ENCODE measurements at places on chromosomes 7 and 10.

DNA sequence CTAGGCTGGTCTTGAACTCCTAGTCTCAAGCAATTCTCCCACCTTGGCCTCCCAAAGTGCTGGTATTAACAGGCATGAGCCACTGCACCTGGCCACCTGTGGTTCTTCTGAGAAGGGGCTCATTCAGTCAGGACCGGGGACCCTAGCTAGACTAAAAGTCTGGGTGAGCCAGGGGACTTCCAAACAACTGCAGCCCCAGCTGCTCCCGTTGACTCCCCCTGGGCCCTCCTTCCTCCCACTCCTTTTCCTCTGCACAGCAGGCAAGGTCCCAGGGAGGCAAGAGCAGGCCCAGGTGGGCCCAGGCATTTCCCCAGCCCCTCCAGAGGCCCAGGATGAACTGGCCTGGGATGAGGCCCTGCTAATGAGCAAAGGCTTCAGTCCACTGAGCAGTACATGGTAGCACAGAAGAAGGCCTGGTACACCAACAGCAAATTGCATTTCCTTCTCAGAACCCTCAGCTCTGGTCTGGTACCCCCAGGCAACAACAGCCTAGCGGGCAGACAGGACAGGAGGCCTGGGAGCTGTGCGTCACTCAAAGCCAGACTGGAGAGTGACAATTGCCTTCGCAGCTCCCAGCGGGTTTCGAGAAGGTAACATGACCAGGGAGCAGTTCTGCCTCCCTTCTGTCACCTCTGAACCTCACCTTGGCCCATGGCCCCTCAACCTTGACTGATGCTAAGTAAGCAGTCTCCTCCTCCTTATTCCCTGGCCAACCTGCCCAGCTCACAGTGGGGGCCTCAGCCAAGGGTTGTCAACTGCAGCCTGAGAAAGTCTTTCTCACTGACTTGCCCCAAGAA is 30.7 kb upstream of the HSPA12A start:
- DNase-seq = no peak

DNA sequence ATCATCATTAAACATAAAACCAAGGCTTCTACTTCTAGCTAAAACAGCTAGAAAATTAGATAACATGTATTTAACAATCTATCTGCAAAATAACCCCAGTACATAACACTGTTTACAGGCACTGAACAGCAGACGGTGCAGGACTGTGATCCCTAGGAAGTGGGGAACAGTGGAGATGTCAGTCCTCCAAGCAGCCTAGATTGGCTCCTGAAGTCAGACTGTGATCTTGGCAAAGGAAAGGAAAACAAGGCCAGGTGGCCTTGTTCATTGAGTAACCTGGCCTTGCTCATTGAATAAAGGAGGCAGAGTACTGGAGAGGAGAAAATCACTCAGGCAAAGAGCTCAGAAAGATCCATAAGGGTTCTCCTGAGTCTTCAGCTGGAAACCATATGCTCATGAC is 77.7 kb upstream of the DIP2C start:
- DNase-seq = no peak

DNA sequence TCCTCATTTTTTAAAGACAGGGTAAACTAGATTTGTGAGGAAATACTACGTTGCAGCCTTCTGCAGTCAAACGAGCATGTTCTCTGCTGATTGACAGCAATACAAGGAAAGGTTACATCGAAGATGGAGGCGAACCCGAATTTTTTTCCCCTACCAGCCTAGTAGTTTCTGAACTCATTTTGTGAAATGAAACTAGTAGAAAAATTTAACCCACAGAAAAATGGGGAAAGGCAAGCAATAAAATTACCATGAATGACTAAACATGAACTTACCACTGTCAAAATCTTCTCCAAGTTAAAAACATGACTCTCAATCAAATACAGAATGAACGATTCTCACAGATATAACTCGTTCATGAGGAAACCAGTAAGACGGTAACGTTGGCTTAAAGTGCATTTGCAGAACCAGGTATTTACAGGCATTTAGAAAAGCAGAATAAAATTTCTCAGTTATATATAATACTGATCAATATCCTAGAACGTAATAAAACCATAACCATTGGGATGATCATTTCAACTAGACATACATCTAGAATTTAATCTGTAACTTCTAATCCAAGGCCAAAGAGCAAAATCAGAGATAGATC is 73.9 kb downstream of the CELF2 start:
- DNase-seq = no peak

DNA sequence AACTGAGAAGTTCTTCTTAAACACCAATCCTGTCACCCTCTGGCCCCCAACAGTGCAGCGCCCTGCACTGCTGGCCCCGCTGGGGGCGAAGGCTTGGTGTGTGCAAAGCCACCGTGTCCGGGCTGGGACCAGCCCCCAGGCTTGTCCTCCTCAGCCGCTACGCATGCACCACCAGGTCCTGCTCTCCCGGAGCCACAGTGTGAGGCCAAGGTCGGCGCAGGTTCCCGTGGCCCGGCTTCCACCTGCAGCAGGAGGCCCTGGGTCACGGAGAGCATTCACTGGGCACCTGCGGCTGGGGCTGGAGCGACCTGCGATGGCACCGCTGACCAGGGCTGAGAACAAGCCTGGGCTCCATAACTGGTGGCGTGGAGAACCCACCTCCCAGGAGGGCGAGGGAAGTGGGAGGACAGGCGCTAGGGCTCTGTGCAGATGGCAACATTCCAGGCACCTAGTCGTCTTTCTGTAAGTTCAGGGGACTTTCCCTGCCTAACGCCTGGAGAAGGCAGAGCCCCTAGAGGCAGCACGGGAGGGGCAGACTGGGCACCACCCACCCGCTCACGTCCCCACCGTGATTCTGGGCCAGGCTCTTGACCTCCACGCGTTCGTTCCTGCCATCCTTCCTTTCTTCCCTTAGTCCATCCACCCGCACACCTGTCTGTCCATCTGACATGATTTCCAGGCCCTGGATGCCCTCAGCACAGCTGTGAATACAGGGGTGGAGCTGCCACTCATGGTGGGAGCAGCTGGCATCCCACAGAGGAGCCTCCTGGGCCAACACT is 271.6 kb downstream of the ELFN1 start:
- no peak for DNase-seq

GRCh38 chr10:118832241-118832651 is 77.5 kb upstream of the CACUL1 start:
- DNase-seq = no peak

- no peak for DNase-seq
Measured at GRCh38 chr10:4671451-4672145, 154.4 kb upstream of the AKR1E2 start.

- DNase-seq = no peak
Measured at GRCh38 chr10:3402187-3402751, 229.7 kb upstream of the PITRM1 start.

DNA sequence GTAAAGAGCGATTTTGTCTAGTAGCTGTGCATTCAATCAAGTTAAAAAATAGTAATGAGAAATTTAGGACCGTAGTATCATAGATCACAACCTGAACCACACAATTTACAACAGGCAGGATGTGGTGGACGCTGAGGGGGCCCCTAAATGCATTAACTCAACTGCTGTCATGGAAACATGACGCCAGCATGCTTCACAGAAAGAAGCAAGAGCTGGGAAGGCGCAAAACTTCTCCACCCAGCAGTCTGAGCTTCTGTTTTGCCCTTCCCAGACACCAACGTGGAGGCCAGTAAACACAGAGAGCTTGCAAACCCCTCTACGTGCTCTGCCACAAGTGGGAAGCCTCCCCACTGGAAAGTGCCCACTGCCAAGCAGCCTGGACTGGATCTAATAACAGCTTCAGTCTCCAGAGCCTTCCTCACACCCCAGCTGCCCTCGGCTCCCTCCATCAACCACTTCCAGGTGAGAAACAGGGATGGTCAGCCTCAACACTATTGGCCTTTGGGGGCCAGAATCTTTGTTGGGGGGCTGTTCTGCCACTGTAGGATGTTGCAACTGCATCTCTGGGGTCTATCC is 151.8 kb downstream of the SFMBT2 start:
- peak; percentile 64 for DNase-seq

DNA sequence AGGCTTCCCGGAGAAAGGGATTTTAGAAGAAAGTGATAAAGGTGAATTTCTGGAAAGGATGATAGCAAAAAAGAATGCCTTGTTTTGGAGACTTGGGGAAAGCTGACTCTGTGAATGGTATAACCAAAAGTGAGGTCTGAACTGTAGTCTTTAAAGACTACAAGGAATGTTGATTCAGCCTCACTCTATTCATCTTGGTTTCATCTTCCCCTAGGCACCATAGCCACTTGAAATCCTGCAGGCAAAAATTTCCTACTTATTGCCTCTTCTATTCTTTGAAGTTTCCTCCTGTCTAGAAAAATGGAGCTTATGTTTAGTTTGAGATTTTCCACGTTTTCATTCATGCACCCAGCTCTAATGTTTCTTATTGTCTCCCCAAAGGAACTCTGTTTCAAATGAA is 518.0 kb downstream of the AUTS2 start:
- DNase-seq = no peak

GRCh38 chr7:153405704-153406485 is 646.3 kb upstream of the DPP6 start:
- no peak for DNase-seq

DNA sequence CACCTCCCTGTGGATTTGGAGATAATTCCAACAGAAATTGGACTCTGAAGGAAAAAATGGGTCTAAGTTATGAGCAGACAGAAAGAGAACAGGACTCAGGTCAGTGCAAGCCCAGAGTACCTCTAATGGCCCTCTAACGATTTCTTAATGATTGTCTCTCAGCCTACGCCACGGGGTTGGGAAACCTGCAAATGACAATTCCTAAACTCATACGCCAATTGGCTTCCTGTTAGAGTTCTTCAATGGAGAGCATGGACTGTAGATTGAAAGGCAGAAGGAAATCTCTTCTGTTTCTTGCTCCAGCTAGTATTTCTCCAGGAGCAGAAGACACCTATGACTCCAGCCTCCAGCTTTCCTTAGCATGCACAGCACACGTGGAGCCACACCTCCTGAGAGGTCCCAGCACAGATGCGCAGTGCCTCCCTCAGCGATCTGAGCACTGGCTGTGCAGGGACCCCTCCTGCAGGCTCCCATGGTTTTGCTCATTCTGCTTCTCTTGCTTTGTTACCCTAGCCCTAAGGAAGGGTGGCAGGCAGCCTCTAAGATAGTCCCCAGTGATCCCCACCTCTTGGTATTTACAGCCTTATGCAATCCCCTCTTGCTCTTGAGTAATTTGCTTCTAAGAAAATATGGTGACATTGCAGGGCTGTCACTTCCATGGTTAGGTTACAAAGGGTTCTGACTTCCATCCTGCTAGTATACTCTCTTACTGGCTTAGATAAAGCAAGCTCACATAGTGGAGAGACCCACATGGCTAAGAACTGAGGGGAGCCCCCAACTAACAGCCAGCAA is 30.1 kb downstream of the DENND11 start:
- DNase-seq = no peak

GRCh38 chr7:102991540-102992214 is 78.9 kb downstream of the LRRC17 start:
- no peak for DNase-seq

DNA sequence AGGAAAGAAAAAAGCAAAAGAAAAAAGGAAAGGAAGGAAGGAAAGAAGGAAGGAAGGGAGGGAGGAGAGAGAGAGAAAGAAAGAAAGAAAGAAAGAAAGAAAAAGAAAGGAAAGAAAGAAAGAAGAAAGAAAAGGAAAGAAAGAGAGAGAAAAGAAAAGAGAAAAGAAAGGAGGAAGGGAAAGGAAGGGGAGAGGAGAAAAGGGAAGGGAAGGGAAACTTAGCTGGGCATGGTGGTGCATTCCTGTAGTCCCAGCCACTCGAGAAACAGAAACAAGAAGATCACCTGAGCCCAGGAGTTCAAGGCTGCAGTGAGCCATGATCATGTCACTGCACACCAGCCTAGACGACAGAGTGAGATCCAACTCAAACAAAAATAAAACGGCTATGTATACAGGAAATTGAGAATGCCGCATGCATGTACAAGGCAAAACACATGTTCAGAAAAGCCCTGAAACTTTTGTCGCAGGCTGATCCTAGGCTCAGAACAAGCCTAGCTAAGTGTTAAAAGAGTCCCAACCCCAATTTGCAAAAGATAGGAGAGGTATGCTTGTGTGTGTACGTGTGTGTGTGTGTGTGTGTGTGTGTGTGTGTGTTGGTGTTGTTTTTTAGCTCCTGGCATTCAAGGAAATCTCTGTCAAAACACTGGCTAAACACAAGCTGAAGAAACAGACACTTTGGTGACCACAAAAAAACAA is 6.6 kb upstream of the NPC1L1 start:
- no peak for DNase-seq

DNA sequence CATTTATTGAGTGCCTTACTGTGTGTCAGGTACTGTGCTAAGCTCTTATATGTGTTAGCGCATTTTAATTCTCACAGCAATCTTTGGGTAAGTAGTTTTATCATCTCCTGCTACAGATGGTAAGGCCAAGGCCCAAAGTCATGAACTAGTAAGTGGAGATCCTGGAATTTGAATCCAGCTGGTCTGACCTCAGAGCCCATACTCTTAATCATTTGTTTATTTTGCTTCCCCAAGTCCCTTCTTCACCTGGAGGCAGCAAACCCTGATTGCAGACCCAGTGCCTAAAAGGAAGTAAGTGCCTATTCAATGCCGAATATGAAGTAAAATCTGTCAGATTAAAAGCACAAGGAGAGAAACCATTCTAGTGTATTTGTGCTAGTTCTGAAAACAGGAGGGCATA is 182.9 kb upstream of the TCF7L2 start:
- DNase-seq = no peak

GRCh38 chr10:124347956-124348355 is 70.8 kb downstream of the OAT start:
- DNase-seq = no peak

DNA sequence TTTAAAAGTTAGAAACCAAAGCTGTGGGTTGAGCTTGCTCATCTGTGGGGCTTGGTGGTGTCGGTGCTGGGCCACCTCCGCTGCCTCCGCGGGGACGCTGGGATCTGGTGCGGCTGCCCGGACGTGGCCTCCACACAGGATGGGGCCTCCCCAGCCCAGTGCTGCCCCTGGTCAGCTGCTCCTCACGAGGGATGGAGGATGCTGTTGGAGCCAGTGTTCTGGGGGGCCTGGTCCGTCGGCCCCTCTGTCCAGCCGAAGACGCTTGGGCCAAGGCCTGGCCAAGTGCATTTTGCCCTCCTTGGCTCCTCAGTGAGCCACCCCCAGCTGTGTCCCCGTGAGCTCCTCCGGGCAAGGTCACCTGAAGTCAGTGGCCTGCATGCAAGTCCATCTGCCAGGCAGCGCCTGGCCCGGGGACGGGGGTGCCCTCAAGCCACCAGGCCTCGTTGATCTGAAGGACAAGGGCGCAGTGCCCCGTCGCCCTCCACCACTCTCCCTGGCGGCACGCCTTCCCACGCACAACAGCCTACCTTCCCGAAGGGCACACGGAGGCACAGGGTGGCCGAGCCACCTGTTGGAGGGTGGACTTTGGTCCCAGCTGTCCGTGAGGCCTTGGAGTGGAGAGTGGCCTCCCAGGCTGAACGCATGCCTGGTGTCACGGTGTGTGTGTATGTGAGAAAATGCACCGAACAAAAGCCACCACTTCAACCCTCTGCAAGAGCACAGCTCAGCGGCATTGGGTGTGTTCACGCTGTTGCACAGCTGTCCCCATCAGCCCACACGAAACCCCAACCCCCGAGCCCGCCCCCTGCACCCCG is 27.3 kb downstream of the KNDC1 start:
- no peak for DNase-seq

- no peak for DNase-seq
Measured at GRCh38 chr7:4200546-4201094, 481.5 kb upstream of the FOXK1 start.

Data from CD4-positive, alpha-beta T cell treated with Interleukin-15 for 1 hour (primary cell).